ENCODE measurements at places on chromosomes 12 and 14.

- DNase-seq: no peak
Observed at GRCh38 chr12:130571089-130571488, 145.0 kb downstream of the RIMBP2 start.

GRCh38 chr12:123966596-123966995 is 6.0 kb downstream of the CCDC92 start:
- DNase-seq: no peak

- no peak for DNase-seq
Observed at GRCh38 chr12:2214411-2214810, 161.6 kb downstream of the CACNA1C start.

- no peak for DNase-seq
Observed at GRCh38 chr12:46725332-46725731, 100.5 kb downstream of the SLC38A4 start.

DNA sequence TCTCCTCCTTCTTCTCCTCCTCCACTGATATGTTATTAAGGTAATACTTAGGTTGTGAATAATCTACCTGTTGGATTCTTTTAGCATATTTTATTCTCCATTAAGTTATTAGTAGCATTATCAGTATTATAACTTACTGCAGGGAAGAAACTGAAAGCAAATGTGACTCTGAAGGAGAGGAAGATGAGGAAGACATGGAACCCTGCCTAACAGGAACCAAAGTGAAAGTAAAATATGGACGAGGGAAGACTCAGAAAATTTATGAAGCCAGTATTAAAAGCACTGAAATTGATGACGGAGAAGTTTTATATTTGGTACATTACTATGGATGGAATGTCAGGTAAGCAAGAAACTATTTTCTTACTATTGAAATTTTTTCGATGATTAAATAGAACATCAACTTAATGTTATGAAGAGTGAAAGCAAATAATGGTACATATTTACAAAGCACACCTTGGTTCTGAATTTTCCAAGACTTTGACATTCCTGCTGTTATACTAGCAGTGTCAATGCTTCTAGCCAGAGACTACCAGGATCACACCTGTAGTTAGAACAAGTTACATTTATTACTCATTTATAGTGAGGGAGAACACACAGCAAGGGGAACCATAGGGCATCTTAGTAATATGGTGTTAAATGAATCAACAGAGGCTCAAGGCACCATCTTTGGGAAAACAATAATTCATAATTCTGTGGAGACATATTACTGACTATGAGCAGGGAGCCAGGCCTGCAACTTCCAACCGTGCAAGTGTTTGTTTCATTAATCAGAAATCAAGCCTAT is 42.0 kb upstream of the TOMM20L start:
- DNase-seq: no peak

- DNase-seq: no peak
Observed at GRCh38 chr12:124904306-124905098, 9.9 kb downstream of the UBC start.

- no peak for DNase-seq
Observed at GRCh38 chr12:121227294-121227693, 17.4 kb downstream of the P2RX4 start.

GRCh38 chr12:108792361-108793292 is 61.3 kb upstream of the CORO1C start:
- DNase-seq: no peak

- DNase-seq: no peak
Observed at GRCh38 chr12:8844665-8845064, 22.2 kb downstream of the A2ML1 start.

DNA sequence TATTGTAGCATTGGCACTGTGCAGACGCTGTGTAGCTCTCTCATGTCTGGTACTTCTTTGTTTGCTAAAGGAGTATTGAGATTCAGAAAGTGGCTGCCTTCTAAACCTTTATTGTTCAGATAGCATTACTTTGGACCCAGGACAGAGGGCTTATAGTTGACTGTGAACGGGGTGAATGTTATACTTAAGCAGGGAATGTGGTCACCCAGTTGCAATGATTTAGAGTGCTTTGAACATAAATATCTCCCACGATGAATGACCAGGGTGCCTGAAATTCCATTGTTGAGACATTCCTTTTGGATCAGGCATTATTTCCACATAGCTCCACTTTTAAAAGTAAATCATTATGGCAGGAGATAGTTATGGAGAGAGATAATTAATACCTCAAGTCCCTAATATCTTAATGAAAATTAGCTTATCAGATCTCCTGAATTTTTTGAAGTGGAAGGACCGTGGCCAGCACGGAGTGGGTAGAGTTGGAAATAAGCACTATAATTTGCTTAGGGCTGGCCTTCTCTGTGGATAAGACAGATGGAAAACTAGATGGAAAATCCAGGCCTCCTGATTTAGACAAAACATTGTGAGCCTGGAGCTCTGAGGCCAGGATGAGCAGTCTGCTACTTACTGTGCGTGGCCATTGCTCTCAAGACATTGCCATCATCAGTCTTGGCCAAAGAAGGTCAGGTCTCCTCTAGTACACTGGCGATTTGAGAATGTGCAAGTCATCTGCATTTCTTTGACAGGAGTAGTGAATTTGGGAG is 114.5 kb downstream of the ETV6 start:
- DNase-seq: no peak

- DNase-seq: no peak
Observed at GRCh38 chr12:131011165-131012079, 57.7 kb downstream of the ADGRD1 start.

DNA sequence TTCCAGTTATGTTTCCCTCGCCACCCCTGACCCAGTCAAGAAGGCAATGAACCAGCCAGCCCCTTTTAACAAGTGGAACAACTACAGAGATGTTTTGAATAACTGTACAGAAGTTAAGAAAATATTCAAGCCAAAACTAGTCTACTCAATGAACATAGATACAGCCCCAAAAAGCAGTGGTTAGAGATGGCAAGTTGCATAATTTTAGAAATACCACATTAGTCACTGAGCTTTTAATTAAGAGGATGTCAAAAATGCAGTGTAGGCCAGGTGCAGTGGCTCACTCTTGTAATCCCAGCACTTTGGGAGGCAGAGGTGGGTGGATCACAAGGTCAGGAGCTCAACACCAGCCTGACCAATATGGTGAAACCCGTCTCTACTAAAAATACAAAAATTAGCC is 27.2 kb downstream of the PROX2 start:
- no peak for DNase-seq

- no peak for DNase-seq
Observed at GRCh38 chr12:92394895-92395294, 249.2 kb upstream of the BTG1 start.

DNA sequence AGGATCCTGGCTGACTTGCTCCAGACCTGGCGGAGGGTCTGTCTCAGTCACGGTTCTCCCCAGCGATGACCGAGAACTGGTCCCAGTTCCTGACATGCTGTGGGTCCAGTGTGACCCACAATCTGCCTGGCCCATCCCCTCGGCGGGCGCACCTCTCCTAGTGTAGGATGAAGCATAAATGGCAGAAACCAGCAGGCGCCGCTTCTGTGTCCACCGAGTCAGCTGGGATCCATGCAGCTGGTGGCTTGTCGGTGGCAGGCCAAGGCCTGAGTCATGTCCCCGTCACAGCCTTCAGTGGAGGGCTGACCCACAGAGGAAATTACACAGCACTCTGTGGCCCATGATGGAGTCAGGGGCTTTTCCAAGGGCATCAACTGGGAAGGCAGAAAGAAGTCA is 38.5 kb downstream of the NFKBIA start:
- DNase-seq: no peak

- DNase-seq: no peak
Observed at GRCh38 chr12:107477947-107478610, 207.5 kb upstream of the PWP1 start.

DNA sequence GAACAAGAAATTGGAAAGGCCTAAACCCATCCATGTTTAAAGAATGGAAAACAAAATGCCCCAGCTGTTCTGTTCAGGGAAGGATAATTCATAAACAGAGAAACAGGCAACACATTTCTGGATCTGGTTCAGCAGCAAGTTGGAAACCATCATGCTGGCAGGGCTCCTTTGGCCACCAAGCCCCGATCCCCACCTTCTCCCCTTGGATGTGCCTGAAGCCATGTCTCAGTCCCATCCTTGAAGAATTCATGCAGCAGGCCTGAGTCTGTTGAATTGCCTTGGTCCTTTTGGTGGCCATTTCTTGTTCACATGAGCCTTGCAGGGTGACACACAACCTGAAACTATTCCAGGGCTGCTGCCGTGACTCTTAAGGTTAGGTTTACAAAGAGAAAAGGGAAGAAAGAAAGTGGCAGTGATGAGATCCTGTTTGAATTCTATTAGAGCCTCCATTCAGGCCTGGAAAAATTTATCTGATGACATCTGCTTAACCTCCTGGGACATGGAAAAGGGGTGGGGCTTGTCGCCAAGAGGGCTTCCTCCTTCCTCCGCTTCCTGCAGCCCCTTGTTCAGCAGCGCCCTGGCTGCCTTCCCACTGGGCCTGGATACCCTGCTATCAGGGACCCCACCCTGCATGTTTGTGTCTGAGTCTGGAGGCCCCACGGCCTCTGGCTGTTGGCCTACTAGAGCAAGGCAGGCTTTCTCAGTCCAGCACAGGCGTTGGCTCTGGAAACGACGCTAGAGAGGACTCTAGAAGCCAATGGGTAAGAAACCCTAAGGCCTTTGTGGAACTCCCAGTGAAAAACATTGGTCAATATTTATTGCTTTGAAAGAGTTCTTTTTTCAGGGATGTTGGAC is 341.9 kb downstream of the C12orf75 start:
- no peak for DNase-seq

DNA sequence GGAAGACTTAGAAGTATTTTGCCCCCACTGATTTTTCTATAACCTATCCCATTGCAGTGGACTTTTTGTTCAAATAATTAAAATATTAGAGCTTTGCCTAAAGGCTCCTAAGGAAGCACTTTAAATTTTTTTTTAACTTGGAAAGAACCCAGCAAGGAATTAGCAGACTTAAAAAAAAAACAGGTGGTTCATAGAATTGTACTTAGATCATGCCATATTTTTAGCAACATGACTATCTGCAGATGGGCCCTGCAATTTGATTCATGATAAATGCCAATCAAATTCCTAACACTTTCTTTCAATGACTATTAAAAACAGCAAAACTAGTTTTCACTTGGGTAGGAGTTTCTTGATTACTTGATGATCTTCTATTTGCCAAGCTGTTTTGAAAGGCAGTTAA is 11.5 kb downstream of the ADAMTS20 start:
- no peak for DNase-seq

GRCh38 chr12:112381406-112381882 is 787 bp downstream of the HECTD4 start:
- no peak for DNase-seq

DNA sequence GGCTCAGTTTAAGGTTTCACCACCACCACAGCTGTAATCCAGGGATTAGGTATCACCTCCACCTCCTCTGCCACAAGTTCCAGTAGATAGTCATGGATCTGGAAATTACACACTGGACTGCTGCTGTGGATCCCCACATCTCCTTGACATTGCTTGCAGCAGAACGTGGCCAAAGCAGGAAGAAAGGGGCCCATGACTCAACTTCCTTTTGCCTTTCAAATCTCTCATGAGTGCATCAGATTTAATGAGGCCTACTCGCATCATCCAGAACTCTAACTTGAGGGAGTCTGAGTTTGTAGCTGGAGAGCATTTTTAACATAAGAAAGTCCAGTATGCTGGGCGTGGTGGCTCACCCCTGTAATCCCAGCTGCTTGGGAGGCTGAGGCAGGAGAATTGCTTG is 29.2 kb upstream of the TMED10 start:
- DNase-seq: no peak

DNA sequence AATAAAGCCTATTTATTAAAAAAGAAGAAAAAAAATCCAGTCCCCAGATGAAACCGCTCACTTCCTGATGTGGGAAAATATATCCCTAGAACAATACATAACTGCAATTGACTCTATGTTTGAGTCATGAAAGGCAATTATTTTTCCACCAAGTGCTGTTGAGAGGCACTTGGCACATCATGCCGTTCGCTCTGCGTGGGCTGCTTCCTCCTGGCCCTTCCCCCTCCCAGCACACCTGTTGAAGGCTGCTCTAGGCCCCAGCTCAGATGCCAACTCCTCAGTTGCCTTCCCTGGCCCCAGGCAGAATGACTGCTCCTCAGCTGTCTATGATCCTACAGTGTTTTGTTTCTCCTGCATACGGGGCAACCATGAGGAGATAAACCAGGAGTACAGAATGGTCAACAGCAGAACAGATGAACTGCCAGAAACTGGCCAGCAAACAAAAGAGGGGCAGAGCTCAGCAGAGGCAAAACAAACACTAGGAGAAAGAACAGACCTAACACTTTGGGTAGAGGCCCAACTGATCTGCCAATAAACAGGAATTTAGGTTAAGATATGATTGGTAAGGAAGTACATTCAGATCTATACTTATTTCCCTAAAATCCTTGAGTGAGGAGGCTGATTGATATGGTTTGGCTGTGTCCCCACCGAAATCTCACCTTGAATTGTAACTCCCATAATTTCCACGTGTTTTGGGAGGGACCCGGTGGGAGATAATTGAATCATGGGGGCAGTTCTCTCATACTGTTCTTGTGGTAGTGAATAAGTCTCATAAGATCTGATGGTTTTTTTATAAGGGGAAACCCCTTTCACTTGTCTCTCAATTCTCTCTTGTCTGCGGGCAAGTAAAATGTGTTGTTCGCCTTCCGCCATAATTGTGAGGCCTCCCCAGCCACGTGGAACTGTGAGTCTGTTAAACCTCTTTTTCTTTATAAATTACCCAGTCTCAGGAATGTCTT is 58.6 kb downstream of the SLC38A1 start:
- DNase-seq: peak; percentile 83

GRCh38 chr12:47921907-47922306 is 17.1 kb upstream of the VDR start:
- no peak for DNase-seq

DNA sequence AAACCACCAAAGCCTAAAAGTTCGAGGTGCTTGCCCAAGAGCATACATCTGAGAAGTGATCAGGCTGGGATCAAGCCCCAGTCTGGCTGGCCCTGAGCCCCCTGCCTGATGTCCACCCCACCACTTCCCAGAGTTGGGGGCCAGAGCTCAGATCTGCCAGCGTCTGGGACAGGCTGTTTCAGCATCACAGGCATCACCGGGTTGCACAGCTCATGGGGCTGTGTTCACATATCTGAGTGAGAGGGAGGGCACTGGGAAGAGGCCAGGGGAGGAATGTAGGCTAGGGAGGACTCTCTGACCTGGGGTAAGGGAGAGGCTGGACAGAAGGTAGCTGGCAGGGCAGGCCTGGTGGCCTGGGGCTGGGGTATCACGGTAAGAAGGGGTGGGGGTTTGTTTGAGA is 6.0 kb downstream of the TGM1 start:
- DNase-seq: no peak

GRCh38 chr14:104142136-104142945 is 4.0 kb downstream of the KIF26A start:
- DNase-seq: no peak

DNA sequence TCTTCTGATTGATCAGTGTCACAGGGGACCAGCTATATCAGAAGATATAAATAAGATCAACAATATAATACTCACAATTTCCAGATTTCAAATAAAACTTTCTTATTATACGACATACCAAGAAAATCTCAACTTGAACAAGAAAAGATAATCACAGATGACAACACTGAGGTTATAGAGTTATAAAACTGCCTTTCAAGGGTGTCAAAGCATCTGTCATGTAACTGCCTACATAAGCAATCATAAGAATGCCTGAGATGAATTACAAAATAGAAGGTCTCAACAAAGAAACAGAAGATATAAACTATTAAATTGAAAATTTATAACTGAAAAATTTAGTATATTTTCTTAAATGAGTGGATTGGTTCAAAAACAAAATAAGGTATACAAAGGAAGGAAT is 659.2 kb downstream of the SLC16A7 start:
- DNase-seq: no peak

GRCh38 chr12:81800298-81801148 is 41.4 kb upstream of the PPFIA2 start:
- no peak for DNase-seq

- DNase-seq: no peak
Observed at GRCh38 chr14:83863042-83863774, 1666.7 kb upstream of the FLRT2 start.
